ENCODE measurements at places on chromosomes 6 and 20.

DNA sequence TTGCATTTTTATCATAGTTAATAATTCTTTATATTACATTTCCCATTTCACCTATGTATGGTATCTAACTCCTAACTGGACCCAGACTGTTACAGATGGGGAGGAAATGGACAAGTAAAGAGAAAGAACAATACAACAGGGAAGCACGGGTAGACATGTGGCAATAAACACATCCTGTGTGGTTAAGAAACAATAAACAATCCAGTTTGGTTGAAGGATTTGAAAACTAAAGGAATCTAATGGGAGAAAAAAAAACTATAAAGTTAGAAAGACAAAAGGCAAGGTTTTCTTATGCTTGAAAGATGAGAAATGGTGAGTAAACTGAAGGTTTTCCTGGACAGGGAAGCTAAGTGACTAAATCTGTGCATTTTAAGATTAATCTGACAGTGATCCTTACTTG is 34.9 kb upstream of the ALDH8A1 start:
- no peak for DNase-seq

DNA sequence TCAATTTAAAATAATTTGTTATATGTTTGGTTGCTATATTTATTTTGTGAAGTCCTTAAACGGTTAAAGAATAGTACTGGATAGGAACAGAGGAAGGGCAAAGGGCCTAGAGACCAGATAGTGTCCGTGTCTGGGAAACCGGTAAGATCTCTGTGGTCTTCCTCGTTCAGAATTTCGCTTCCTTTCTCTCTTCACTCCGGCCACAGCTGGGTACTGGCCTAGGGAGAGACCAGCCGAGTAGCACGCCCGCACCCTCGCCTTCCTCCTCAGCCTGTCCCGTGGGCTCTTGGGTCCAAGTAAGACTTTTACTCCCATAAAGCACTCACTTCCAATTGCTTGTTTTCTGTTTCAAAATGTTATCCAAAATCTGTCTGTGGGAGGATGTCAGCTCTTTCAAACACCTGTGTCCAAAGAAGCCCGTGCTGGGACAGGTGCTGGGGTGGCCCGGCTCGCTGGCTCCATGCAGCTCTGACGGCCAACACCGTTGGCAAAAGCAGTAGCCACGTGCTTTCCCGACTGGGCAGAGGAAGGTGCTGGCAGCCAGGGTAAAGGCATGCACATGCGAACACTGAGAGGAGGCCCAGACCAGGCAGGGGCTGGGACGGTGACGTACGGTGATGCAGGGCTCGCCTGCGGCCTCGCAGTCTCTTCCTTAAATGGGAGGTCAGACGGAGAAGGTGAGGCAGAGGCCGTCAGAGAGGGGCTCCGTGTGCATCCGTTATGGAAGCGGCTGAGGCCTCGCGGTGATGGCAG is 112.2 kb downstream of the IRF4 start:
- no peak for DNase-seq

DNA sequence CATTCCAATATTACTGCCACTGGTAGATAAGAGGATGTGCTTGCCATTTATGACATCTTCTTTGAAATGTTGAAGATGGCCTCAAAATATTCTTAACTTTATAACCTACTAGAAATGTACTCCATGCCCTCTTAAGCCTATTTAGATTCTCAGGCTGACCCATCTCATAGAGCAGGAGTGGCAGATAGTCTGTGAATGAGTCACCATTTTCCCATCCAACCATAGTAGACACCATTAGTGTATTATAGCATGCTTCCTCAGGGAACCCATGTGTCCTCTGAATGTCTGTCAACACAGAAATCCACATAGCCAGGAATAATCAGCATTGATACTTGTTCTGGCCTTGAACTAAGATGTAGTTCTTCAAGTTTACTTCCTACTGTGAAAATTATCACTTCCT is 150.2 kb downstream of the IMPG1 start:
- DNase-seq, result no peak

- no peak for DNase-seq
These were observed 42.2 kb upstream of the IFNGR1 start for GRCh38 chr6:137261361-137261760.

DNA sequence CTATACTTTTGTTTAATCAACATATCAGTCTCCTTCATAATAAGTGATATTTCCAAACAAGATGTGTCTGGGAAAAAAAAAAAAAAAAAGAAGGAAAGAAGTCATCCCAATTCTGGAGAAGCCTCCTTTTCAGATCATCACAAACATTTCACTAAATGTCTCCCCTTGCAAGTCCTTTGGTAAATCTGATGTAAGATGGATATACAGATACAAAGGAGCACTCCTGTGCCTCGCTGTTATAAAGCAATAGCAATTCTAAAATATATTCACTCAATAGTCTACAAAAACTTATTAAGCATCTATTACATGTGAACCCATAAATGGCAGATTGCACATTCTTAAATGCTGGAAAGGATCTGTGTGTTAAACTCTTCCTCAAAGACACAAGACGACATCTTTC is 17.4 kb downstream of the STAU1 start:
- no peak for DNase-seq
